ENCODE measurements at places on chromosomes 11 and 22. TPM values are rescaled to one million over a fixed set of nuclear protein-coding genes. Genes with fewer than 3 reads are reported as not detected.

CARD18 gene
- not detected for total RNA-seq

DNA sequence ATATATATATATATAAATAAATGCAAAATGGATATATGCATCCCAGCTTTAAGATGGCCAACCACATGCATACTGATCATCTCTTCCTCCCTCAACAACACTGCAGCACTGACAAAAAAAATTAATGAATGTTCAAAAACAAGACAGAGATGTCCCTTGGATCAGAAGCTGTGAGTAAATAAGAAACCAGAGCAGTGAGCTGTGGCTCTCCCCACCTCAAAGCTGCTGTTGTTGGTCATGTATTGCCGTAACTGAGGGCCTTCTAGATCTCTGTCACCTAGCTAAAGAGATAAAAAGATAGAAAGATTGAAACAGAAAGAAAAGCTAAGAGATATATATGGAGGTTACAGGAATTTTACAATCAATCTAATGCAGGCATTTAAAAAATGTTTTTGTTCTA lies 15.5 kb upstream of the TMEM135 start:
- no peak for DNase-seq

- DNase-seq, result no peak
Observed at GRCh38 chr11:122334546-122335339, 218.7 kb upstream of the BLID start.

ARHGAP32 gene
- 20.6 TPM for total RNA-seq

OR52I1 gene
- not detected for total RNA-seq

GRCh38 chr11:44808053-44808753 lies 81.4 kb downstream of the TSPAN18 start:
- no peak for DNase-seq

SERHL2 gene
- 1.2 TPM for total RNA-seq

HTR3A gene
- not detected for total RNA-seq

- peak; percentile 66 for DNase-seq
Observed at GRCh38 chr22:37331034-37331428, 48.7 kb downstream of the CYTH4 start.

GRCh38 chr11:61545341-61545740 lies 35.5 kb downstream of the SYT7 start:
- no peak for DNase-seq

- no peak for DNase-seq
Observed at GRCh38 chr22:22245935-22246525, 1.4 kb downstream of the VPREB1 start.

TMEM191C gene
- total RNA-seq, result 3.4 TPM

DNA sequence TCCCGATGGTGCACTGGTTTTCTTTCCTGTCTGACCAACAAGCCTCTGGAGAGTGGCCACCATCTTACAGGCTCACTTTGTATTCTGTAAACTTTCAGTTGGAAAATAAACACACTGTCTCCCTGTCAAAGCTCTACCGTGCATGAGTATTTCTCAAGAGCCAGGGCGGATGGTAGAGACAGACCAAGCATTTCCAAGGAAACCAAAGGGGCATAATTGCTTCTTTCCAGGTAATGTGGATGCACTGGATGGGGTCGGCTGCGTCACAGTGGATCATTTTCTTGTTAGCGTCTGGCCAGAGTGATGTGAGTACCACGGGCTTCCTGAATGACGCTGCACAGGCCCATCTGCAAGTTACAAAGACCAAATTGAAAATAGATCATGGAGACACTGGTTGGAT lies 5.1 kb upstream of the SEZ6L start:
- no peak for DNase-seq

DNA sequence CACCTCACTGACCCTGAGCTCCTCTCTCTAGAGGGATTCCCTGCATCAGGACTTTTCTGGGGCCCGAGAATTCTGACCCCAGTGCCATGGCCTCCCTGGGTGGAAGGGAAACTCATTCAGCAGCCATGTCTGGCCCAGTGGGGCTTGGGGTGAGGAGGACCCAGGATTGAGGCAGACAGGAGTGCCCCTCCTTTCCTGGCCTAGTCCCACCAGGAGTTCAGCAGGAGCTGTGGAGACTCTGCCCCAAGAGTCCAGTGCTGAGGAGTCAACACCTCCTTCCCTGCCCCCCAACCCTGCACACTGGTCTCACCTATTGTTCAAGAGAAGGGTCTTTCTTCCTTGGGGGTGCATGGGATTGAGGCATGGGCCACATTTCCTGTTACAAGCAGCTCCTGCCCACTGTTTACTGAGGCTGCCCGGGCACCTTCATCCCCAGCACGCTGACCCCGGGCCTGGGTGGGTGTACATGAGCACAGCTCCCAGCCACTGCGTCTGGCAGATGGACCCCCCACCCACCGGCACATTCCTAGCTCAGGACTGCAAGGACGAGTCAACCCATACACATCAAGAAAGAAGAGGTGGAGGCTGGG lies 33.9 kb downstream of the ALX4 start:
- DNase-seq, result no peak
